ENCODE measurements at places on chromosomes 2 and 18.

DNA sequence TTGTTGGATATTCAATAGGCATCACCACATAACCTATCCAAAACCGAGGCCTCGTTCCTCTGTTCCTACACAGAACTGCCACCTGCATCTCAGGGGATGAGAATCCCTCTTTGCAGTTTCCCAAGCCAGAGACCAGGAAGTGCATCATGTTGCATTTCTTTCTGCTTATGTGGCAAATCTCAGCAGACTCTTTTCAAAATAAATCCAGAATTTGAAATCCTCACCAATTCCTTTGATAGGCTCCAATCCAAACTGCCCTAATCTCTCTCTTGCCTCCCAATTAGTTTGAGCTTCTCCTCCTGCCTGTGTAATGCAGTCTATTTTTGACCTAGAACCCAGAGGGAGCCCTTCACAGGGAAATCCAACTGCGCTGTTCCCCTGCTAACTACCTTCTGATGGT, 215.5 kb downstream of the RNF144A start:
- DNase-seq, result no peak

- DNase-seq, result no peak
Measured at GRCh38 chr2:237453671-237454070, 33.4 kb upstream of the MLPH start.

DNA sequence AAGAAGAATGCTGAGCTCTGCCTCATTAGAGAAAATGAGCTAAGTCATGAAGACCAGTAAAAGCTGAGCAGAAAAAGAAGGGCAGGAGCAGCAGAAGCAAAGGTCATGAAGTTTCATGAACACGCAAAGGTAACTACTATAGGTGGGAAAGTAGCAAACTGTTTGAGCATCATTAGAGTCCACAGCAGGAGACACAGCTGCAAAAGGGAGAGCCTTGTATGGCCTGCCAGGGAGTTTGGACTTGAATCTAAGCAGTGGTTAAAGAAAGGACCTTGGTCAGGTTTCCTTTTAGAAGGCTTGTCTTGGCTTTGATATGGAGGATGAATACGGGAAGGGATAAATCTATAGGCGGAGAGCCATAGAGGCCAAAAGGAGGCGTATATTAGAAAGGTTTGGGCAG, 34.0 kb downstream of the DAPL1 start:
- DNase-seq, result no peak

DNA sequence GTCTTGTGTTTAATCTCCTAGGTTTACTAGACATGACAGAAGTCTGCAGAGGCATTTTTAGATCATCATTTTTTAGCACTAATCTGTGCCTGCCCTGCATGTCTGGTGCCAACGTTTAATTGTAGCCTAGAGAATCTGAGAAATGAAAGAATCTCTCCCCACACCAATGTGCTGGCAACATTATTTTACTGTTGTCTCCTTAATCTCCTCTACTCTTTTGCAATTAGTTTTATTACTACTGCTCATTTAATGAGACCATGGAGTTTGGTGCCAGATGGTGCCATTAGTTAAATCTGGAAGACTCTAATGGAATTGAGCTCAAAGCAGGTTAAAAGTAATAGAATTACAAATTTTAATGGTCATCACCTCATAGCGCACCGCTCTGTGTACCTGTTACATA, 4.0 kb upstream of the SPP2 start:
- no peak for DNase-seq

DNA sequence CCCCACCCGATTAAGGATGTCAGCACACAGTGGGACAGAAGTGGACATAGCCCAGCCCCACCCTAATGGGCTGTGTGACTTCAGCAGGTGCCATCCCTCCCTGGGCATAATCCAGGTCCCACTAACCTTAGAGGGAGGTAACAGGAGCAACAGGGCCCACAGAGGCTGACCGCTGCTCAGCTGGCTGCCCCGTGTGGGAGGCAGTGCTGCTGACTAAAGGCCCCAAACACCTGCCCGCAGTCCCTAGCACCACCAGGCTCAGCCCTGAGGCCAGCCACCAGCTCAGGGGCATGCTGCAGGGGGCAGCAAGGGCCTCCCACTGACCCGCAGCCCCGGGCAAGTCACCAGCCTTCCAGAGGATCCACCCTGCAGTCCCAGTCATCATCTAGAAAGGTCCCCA, 14.6 kb downstream of the BIN1 start:
- no peak for DNase-seq

DNA sequence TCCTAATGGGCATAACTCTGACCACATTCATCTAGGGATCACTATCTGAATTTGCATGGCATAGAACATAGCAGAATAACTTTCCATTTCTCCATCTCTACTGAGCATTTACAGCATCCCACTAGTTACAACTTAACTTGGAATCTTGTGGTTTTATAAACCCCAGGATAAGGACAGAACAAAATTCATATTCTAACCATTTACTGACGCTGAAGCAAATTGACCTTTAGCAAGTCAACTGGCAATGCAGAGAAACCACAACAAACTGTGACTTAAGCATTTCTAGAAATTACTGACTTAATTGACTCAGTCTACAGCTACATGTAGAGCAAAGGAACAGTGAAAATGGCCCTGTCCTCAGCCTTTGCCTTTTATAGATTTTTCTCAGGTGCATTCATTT, 61.2 kb downstream of the DCC start:
- no peak for DNase-seq

Measured in SK-N-SH (cell line).